ENCODE measurements at places on chromosomes 13 and 19. TPM values are rescaled to one million over a fixed set of nuclear protein-coding genes. Genes with fewer than 3 reads are reported as not detected.

- no peak overlapping the region for H3K4me3 ChIP-seq
- peak; percentile 79 for DNase-seq
- no peak overlapping the region for H3K27ac ChIP-seq
- H3K27me3 ChIP-seq, result no peaks in the 10 kb centered on the region
- no peaks in the 10 kb centered on the region for H3K36me3 ChIP-seq
Measured at GRCh38 chr13:64278493-64278892, 2862.8 kb upstream of the PCDH20 start.

GRCh38 chr13:35718084-35718483, 241.6 kb upstream of the MAB21L1 start:
- DNase-seq, result no peak
- no peaks in the 10 kb centered on the region for H3K27me3 ChIP-seq
- no peak overlapping the region for H3K4me3 ChIP-seq
- no peaks in the 10 kb centered on the region for H3K36me3 ChIP-seq
- H3K4me1 ChIP-seq, result peaks cover 15% of the 10 kb centered on the region
- H3K27ac ChIP-seq, result no peak overlapping the region

- no peaks in the 10 kb centered on the region for H3K36me3 ChIP-seq
- no peak overlapping the region for H3K27ac ChIP-seq
- H3K27me3 ChIP-seq, result no peaks in the 10 kb centered on the region
- no peaks in the 10 kb centered on the region for H3K4me1 ChIP-seq
Measured at GRCh38 chr13:73397496-73398305, 338.9 kb downstream of the KLF5 start.

- DNase-seq, result peak; percentile 87
- no peaks in the 10 kb centered on the region for H3K27me3 ChIP-seq
- H3K27ac ChIP-seq, result peak overlapping the region; percentile 49
- H3K4me1 ChIP-seq, result peaks cover 10% of the 10 kb centered on the region
- H3K36me3 ChIP-seq, result peaks cover 9% of the 10 kb centered on the region
- no peak overlapping the region for H3K4me3 ChIP-seq
Measured at GRCh38 chr13:98014766-98015165, 61.3 kb downstream of the IPO5 start.

The CKM gene
- 0.03 TPM for polyA plus RNA-seq

- H3K36me3 ChIP-seq, result no peaks in the 10 kb centered on the region
- no peaks in the 10 kb centered on the region for H3K27me3 ChIP-seq
- H3K4me3 ChIP-seq, result peak overlapping the region; percentile 5
- DNase-seq, result no peak
Measured at GRCh38 chr19:4181053-4181508, 1.3 kb downstream of the SIRT6 start.
